ENCODE measurements at places on chromosomes 1 and 21.

DNA sequence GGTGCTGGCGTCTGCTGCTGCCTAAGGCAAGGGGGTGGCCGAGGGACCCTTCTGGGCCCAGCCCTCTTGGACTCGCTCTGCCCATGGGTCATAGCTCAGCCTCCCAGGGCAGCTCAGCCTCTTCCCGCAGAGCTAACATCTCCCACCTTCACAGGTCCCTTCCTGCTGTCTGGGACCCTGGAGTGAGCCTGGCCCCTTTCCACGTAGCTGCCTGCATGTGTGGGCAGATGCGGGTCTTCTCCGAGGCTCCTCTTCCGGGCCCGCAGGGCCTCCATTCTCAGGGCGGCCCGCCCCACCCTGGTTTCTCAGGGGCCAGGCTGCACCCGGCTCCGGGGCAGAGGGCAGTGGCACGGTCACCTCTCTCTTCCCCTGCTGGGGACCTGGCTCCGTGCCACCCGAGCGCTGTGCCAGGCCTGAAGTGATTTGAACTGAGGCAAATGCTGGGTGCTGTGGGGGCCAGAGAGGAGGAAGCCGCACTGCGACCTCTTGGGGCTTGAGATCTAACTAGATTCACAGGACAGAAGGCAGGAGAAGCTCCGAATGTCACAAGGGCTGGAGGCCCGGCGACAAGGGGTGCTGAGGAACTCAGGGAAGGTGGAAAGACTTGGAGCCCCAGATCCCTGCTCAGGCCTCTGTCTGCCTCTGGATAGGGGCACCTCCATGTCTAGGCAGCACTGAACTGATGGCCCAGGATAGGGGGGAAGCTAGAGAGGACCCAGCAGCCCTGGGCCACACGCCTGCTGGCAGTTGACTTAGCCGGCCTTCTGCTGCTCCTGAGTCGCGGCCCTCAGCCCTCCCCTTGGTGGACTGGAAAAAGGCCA is 40.7 kb downstream of the COQ8A start:
- DNase-seq = no peak

DNA sequence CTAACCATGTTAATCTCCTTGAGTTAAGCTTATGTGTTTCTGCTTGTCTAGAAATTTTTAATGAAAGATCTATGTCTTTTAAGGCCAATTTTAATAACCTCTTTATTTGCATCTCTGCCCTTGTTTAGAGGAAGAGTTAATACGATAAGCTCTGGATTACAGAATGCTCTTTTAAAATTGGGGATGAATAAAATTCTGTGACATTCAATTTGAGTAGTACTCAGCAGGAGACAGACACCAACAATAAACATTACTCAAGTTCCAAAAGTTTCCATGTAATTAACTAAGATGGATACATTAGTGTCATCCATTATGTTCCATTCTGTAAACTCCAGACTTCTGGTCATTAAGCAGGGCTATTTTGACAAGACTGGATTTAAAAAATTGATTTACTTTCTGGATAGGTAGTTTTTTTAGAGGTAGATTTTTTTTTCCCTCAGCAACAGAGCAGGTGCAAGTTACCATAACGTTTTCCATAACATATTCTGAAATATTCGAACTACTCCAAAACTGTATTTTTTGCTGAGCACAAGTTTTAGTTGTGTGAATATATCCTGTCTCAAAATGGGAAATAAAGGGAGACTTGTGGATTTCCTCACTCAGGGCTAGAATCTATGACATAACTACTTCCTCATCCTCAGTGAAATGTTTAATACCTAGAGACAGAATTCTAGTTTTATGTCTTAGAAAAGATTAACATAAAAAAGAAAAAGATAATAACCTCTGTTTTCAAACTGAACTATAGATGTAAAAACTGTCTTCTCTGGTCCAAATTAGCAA is 221.7 kb downstream of the NEGR1 start:
- no peak for DNase-seq

- no peak for DNase-seq
Measured at GRCh38 chr1:119715542-119715941, 3.8 kb downstream of the PHGDH start.

DNA sequence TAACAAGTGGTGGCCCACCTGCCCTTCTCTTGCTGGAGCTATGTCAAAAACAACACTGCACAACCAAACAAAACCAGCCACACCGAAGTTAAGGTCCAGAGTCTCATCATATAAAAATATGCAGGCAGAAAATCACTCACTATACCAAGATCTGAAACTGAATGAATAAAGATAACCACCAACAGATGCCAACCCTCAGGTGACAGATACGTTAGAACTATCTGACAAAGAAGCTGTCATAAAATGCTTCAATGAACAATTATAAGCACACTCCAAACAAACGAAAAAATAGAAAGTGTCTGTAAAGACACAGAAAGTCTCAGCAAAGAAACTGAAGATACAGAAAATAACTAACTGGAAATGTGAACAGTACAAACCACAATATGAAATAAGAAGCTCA is 14.0 kb downstream of the ZNF496 start:
- DNase-seq = no peak

DNA sequence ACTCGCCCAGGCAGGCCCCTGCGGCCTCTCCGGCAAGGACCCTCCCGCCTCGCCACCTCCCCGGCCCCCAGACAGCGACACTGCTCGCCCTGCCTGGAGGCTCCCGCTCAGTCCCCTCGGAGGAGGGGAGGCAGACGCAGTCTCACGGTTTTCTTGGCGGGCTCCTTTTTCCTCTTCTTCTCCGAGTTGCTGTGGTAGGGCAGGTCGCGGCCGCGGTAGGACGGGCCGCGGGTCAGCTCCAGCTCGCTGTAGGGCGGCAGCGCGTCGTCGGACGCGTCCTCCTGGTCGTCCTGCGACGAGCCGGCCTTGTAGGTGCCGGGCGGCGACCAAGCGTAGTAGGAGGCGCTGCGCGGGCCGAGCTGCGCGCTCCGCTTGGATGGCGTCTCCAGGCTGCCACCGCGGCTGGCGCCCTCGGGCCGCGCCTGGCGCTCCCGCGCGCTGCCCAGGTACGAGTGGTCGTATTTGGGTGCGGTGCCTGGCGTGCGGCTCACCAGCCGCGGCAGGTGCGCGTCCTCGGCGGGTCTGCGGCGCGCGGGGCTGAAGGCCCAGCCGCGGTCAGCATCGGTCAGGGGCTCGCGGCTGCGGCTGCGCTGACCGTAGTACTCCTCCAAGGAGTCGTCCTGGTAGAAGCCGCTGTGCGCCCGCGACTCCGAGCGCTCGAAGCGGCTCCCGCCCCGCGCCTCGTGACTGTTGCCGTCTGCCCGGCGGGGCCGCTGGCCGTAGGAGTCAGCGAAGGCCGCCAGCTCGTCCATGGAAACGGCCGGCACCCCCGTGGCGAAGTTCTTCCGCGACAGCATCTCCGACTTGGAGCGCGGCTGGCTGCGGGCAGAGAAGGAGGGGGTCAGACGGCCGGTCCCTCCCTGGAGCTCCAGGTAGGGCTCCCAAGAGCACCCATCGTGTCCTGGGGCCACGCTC is 44.8 kb upstream of the TADA1 start:
- no peak for DNase-seq

GRCh38 chr1:185971688-185972087 is 237.5 kb downstream of the HMCN1 start:
- DNase-seq = no peak

- no peak for DNase-seq
Measured at GRCh38 chr1:224579526-224579925, 36.6 kb upstream of the CNIH3 start.

- no peak for DNase-seq
Measured at GRCh38 chr21:23939369-23940065, 1667.8 kb downstream of the MRPL39 start.

DNA sequence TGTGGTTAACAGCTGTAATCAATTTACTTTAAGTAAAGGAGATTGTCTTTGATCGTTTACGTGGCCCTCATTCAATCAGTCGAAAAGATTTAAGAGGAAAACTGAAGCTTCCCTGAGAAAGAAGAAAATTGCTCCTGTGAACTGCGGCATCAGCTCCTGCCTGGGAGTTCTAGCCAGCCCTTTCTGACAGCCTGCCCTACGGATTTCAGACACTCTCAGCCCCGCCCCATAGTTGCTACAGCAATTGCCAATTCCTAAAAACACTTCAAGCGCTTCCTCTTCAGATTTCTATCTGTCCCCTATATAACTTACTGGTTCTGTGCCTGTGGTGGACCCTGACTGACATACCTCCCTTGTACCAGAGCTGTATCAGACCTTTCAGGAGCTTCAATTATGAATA is 277.6 kb downstream of the DSCAM start:
- no peak for DNase-seq

DNA sequence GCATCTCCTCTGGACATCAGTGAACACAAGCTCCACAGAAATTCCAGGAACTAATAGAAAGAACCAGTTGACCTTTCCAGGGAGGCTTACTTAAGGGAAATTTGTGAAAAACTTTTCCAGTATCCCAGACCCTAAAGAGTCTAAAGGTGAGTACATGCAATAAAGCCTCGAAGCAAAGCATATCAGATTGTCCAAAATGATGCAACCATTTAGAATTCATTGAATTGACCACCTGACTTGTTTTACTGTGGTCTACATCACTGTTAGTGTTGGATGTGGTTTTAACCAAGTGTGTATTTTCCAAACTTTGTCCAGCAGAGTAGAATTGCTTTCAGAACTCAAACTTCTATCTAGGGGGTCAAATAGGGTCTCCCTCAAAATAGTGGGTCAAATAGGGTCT is 76.3 kb upstream of the TIAM1 start:
- no peak for DNase-seq

DNA sequence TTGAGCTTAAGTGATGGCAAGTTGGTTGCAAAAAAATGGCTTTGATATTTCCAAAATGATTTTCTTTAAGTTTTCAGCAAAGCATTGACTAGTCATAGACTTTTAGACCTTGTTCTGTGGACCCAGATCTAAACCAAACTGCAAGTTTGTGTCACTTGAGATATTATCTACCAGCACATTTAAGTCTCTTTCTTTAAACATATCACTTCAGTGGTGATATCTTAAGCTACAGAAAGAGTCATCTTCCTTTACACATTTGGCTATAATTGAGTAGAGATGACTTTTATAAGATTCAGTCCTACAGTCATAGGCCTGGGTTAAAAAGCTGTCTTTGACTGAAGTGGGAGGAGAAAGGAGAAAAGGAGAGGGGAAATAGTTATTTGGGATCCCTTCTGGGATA is 95.2 kb downstream of the RUNX1 start:
- DNase-seq = no peak

DNA sequence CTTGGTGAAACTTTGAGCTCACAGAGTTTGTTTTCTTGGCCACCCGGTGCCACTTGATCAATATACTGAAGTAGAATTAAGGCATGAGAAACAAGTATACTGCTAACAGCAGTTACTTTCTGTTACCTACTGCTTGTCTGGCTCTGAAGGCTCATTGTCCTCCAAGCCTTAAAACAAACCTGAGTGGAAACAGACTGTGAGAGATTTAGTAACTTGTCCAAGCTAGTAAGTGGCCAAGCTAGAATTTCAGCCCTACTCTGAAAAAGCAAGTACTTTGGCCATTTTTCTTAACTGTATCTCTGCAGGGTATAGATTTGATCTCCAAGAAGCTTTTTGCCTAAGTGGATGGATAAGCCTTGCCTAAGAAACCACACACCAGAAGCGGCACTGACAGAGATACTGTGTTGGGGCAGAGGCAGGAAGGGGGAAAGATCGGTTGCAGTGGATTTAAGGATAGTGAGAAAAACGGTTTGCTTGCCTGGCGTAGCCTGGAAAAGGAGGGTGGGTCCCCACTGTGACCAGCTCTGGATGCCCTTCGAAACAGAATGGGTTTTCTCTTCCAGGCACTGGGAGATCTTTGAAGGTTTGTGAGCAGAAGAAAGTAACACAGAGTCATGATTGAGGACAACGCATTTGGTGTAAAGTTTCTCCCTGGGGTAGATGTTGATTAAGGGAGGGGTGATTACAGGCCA is 2.1 kb upstream of the MACO1 start:
- DNase-seq = no peak

GRCh38 chr1:175861626-175862367 is 118.4 kb upstream of the TNR start:
- no peak for DNase-seq

GRCh38 chr1:15531682-15532081 is 5.0 kb downstream of the DNAJC16 start:
- DNase-seq = no peak

- no peak for DNase-seq
Measured at GRCh38 chr1:228238007-228238406, 30.2 kb downstream of the OBSCN start.

GRCh38 chr1:11194407-11195176 is 5.4 kb downstream of the ANGPTL7 start:
- DNase-seq = no peak

DNA sequence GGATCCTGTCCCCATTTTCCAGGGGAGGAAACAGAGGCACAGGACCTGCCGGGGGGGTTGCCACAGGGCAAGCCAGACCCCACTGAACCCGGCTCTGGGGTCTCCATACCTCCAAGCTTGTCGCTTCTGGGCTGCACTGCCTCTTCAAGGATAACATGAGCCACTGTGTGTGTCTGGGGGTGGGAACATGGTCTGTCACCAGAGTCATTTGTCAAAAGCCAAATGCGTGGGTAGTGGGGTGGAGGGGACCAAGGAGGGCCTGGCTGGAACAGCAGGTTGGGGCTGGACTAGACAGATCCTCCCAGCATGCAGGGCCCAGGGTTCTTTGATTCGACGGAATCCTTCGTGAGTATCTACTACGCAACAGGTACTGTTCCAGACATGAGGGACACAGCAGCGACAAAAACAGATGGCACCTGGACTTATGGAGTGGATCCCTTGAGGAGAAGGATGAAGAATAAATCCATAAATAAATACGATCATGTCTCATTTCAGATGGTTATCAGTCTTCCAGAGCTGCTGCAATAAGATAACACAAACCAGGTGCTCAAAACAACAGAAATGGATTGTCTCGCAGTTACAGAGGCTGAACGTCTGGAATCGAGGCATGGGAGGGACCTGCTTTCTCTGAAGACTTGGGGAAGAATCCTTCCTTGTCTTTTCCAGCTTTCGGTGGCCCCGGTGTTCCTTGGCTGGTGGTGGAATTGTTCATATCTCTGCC is 28.7 kb downstream of the C1QB start:
- DNase-seq = no peak

DNA sequence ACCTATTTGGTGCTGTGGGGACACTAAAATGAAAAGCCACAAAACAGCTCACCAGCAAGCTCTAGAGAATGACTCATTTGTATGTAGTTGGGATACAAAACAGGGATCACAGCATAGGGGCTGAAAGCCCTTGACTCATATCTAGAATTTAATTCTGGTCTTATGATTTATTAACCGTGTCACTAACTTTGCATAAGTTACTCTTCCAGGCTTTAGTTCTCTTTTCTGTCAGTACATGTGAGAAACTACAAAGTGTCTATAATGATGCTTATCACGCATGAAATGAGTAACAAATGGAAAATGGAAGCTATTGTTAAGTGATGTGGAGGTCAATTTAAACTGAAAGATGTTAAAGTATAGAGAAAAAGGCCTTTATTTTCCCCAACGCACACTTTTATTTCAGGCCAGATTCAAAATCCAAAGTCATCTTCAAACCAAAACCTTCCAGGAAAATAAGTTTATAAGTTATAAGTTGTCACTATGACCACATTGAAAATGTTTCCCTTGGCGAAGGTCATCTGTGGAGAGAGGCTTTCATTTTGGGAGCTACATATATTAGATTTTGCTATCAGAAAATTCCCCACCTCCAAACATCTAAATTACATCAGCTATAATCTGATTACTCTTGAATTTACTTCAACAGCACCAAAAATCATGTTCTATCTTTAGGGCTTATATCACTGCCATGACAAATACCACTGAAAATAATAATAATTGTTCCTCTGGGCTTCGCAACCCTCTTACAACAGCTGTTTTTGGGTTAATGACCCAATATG is 430.5 kb downstream of the MRPL39 start:
- no peak for DNase-seq
